ENCODE measurements at places on chromosomes 7 and 10.
A peak's percentile ranks its signal among the peaks of the same experiment; 100 is the strongest.

- no peak overlapping the region for H3K27ac ChIP-seq
- no peaks in the 10 kb centered on the region for H3K36me3 ChIP-seq
- H3K27me3 ChIP-seq, result no peaks in the 10 kb centered on the region
- H3K4me1 ChIP-seq, result no peaks in the 10 kb centered on the region
These were observed 1115.3 kb downstream of the REEP3 start for GRCh38 chr10:64636461-64636860.

DNA sequence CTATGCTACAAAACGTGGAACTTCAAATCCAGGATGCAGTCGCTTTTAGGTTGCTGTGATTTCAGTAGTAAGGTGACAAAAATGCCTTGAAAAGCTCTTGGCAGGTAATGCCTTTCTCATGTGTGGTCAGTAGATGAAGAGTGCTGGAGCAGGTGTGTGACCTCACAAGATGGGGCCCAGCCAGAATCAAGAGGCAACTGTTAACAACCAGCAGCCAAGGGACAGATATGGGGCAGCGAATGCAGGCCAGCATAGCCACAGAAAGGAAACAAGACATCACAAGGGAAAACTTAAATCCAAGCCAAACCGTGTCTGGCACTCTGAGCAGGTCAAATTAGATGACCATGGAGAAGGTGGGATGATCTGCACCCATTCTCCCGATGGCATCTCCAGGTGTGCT lies 12.3 kb downstream of the HUS1 start:
- no peaks in the 10 kb centered on the region for H3K27me3 ChIP-seq
- H3K4me3 ChIP-seq, result no peak overlapping the region
- H3K36me3 ChIP-seq, result no peaks in the 10 kb centered on the region
- no peak for DNase-seq
- H3K27ac ChIP-seq, result no peak overlapping the region

GRCh38 chr7:2403718-2404648 lies 572 bp downstream of the CHST12 start:
- H3K4me3 ChIP-seq, result peak overlapping the region; percentile 100
- no peak overlapping the region for H3K27ac ChIP-seq
- no peak for DNase-seq
- H3K27me3 ChIP-seq, result no peaks in the 10 kb centered on the region
- no peaks in the 10 kb centered on the region for H3K36me3 ChIP-seq

DNA sequence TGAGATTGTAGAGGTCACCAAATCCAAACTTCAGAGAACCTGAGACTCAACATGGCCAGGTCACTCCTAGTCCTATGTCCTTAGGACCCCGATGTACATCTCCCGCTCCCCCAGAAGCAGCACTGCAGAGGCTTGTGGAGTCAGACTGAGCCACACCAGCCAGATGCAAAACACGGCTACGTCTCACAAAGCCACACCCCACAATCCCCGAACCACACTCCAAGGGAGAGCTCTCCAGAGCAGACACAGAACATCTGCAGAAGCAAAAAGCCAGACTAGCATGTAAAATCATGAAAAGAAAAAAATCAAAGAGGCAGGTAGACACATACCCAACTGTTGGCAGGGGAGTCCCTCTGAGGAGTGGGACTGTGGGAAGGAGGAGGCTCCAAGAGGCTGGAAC lies 104.9 kb downstream of the CTBP2 start:
- H3K4me3 ChIP-seq, result no peak overlapping the region
- no peak for DNase-seq
- no peaks in the 10 kb centered on the region for H3K36me3 ChIP-seq
- no peaks in the 10 kb centered on the region for H3K27me3 ChIP-seq
- peaks cover 60% of the 10 kb centered on the region for H3K4me1 ChIP-seq

DNA sequence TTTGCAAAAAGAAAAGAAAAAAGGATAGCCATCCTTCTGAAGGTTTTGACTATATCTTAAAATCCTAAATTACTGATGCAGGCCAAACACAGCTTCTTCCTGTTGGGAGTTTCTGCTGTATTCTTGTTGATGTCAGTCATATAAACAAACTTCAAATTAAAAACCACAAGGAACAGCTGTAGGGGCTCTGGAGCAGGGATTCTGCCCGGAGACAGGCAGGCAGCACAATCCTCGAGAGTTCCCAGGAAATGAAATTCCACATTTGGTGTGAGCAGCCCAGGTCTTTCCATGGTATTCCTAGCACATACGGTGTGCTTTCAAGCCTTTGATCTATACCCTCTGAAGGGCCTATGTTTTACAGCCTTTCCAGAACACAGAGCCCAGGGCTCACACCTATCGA lies 43.2 kb downstream of the INSYN2A start:
- H3K4me1 ChIP-seq, result peaks cover 5% of the 10 kb centered on the region
- H3K36me3 ChIP-seq, result no peaks in the 10 kb centered on the region
- H3K27ac ChIP-seq, result no peak overlapping the region
- no peak overlapping the region for H3K4me3 ChIP-seq
- no peaks in the 10 kb centered on the region for H3K27me3 ChIP-seq

GRCh38 chr7:93365341-93365740 lies 133.2 kb downstream of the VPS50 start:
- no peaks in the 10 kb centered on the region for H3K4me1 ChIP-seq
- no peaks in the 10 kb centered on the region for H3K27me3 ChIP-seq
- no peak overlapping the region for H3K27ac ChIP-seq
- H3K36me3 ChIP-seq, result no peaks in the 10 kb centered on the region
- no peak overlapping the region for H3K4me3 ChIP-seq

DNA sequence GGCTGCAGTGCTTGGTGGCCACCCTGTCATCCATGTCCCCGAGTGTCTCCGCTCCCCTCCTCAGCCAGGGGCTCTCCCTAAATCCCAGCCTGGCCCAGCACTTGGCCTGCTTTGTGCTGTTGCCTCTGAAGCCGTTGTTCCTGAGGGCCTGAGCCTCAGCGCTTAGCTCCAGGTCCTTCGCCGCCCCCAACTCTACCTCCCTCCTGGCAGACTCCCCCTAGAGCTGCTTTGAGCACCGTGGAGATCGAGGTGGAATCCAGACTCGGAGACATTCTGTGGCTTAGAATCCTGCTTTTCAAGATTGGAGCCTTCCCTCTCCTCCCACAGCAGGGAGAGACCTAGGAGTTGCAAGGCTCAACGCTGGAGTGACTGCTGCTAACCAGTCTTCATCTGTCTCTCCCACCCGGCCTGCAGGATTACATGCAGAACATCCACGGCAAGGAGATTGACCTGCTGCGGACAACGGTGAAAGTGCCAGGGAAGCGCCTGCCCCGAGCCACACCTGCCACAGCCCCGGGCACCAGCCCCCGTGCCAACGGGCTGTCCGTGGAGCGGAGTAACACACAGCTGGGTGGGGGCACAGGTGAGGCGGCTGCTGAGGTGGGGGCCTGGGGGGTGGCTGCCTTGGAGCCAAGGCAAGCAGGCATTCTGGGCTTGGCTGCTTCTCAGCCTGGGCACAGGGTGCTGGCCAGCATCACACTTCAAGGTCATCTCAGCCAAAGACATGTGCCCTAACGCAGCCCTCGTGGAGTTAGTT lies 33.3 kb downstream of the GBX1 start:
- no peaks in the 10 kb centered on the region for H3K27me3 ChIP-seq
- no peak overlapping the region for H3K4me3 ChIP-seq
- no peaks in the 10 kb centered on the region for H3K4me1 ChIP-seq
- no peak overlapping the region for H3K27ac ChIP-seq

- H3K27ac ChIP-seq, result no peak overlapping the region
- H3K4me3 ChIP-seq, result no peak overlapping the region
- H3K27me3 ChIP-seq, result no peaks in the 10 kb centered on the region
- H3K36me3 ChIP-seq, result no peaks in the 10 kb centered on the region
These were observed 37.3 kb downstream of the HBP1 start for GRCh38 chr7:107206136-107206535.

- H3K36me3 ChIP-seq, result no peaks in the 10 kb centered on the region
- no peak for DNase-seq
- H3K4me1 ChIP-seq, result no peaks in the 10 kb centered on the region
- no peaks in the 10 kb centered on the region for H3K27me3 ChIP-seq
These were observed 8.0 kb downstream of the STAG3 start for GRCh38 chr7:100185726-100186125.

- H3K36me3 ChIP-seq, result no peaks in the 10 kb centered on the region
- no peaks in the 10 kb centered on the region for H3K27me3 ChIP-seq
- no peak overlapping the region for H3K27ac ChIP-seq
- no peak for DNase-seq
- H3K4me3 ChIP-seq, result no peak overlapping the region
These were observed 118.2 kb downstream of the ANK3 start for GRCh38 chr10:60271319-60272040.

DNA sequence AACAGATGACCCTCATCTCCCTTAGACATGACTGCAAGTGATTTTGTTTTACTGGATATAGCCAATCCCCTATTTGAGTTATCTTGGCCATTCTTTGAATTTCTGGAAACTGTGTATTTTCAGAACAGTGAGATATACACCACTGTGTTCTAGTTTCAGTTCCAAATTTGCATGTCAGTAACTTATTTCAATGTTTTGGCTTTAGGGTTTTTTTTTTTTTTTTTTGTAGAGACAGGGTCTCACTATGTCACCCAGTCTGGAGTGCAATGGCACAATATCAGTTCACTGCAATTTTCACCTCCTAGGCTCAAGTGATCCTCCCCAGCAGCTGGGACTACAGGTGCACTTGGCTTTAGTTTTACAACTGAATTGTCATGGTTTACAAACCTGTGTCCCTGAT lies 67.2 kb downstream of the ATAD1 start:
- no peaks in the 10 kb centered on the region for H3K4me1 ChIP-seq
- no peak for DNase-seq
- H3K4me3 ChIP-seq, result no peak overlapping the region
- H3K27me3 ChIP-seq, result no peaks in the 10 kb centered on the region
- H3K27ac ChIP-seq, result no peak overlapping the region

DNA sequence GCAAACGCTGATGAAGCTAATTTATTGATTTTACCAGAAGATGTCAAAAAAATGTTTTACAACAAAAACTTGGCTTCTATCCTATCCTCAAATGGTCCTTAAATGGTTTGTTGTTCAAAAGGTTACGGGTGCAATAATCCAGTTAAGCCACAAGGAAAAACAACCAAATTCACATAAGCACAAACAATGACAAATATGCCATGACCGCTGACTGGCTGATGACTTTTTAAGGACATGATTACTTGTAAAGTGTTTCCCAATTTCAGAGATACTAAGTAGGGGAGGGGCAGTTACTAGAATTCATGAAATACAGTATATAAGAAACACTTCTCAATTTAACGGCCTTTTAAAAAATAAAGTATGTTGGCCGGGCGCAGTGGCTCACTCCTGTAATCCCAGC lies 28.8 kb downstream of the ABI1 start:
- H3K27ac ChIP-seq, result no peak overlapping the region
- no peaks in the 10 kb centered on the region for H3K27me3 ChIP-seq
- H3K36me3 ChIP-seq, result no peaks in the 10 kb centered on the region
- peaks cover 1% of the 10 kb centered on the region for H3K4me1 ChIP-seq

- no peak for DNase-seq
- no peak overlapping the region for H3K4me3 ChIP-seq
- H3K27me3 ChIP-seq, result no peaks in the 10 kb centered on the region
These were observed 9.8 kb upstream of the RAB18 start for GRCh38 chr10:27494116-27494805.

DNA sequence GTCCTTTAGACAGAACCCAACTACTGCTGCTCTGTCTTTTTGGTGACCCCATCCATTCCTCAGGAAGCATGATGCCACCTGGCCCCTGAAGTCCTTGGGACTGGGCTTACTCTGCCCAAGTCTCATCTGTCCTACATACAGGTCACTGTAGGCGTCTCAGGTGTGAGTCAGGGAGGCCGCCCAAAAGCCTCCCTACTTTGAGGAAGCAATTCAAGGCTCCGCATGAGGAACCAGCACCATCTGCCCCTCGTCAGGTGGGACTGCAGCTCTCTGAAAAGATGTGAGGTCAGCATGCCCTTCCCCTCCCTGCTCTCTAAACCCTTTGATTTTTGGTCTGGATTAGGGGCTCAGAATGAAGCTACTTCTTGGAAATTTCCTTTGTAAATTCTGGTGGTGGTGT lies 354.8 kb downstream of the CXCL12 start:
- peaks cover 5% of the 10 kb centered on the region for H3K4me1 ChIP-seq
- no peak for DNase-seq
- no peaks in the 10 kb centered on the region for H3K27me3 ChIP-seq
- no peaks in the 10 kb centered on the region for H3K36me3 ChIP-seq
- no peak overlapping the region for H3K27ac ChIP-seq

DNA sequence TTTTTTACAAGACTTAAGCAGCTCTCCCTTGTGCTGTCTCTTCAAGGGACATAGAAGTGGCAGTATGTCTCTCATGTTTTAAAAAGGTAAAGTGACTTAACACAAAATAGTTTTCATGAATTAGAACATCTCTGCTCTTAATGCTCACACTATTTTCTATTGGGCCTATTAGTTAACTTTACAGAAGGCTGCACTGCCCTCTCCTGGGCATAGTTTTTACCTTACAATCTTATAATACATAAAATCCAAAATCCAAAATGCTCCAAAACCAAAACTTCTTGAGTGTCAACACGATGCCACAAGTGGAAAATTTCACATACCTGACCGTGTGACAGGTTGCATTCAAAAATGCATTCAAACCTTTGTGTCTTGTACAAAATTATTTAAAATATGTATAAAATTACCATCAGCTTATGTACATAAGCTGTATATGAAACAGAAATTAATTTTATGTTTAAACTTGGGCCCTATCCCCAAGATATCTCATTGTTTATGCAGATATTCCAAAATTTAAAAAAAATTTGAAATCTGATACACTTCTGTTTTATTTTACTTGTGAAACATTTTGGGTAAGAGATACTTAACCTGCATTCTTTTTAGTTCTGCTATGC lies 25.8 kb downstream of the TES start:
- no peaks in the 10 kb centered on the region for H3K27me3 ChIP-seq
- H3K4me3 ChIP-seq, result no peak overlapping the region
- DNase-seq, result peak; percentile 12
- no peak overlapping the region for H3K27ac ChIP-seq

- H3K4me1 ChIP-seq, result no peaks in the 10 kb centered on the region
- no peak overlapping the region for H3K4me3 ChIP-seq
- H3K27ac ChIP-seq, result no peak overlapping the region
- DNase-seq, result no peak
These were observed 394.5 kb downstream of the SEMA3D start for GRCh38 chr7:84792231-84792893.

DNA sequence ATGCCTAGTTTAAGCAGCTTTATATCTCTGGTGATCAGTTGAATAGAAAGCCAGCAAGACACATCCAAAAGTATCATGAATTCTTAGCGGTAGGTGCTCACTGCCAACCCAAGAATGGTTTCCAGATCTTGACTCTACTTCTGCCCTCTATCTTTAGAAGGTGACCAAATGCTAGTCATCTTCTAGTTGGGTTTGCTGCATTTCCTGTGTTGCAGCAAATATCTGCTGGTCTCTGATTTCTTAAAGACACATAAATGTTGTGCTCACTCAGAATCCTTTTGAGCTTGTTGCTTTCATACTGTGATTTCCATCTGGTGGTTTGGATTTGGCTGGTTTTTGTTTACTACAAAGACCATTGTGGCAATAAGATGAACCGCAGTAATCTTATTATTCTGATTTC lies 2.2 kb downstream of the CDC123 start:
- H3K27me3 ChIP-seq, result no peaks in the 10 kb centered on the region
- no peak overlapping the region for H3K4me3 ChIP-seq
- no peaks in the 10 kb centered on the region for H3K36me3 ChIP-seq
- no peak for DNase-seq

All from ovary (tissue), 10 donors.